ENCODE measurements at places on chromosomes 2 and 18.

DNA sequence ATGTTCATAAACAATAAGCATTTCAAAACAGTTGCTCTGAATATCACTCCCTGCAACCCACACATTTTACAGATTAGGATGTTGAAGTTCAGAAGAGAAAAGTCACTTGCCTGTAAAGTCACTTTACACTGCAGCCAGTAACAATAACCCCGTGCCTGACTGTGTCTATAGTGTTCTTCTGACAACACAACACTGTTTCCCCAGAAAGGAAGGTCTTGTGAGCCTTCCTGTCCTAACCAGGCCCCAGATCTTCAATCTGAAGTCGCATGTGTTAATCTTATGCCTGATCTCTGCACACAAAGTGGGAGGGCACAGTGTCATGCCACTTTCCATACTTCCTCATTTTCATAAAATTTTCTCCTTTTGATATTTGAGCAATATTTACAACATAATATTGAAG lies 120.2 kb downstream of the FEZ2 start:
- DNase-seq = no peak

GRCh38 chr2:8528863-8529262 lies 153.0 kb upstream of the ID2 start:
- DNase-seq = no peak

- peak; percentile 28 for DNase-seq
Observed at GRCh38 chr2:67283641-67284040, 113.5 kb upstream of the ETAA1 start.

GRCh38 chr18:11728249-11728648 lies 39.2 kb downstream of the GNAL start:
- DNase-seq = peak; percentile 4

GRCh38 chr18:934518-935133 lies 30.0 kb downstream of the ADCYAP1 start:
- no peak for DNase-seq

DNA sequence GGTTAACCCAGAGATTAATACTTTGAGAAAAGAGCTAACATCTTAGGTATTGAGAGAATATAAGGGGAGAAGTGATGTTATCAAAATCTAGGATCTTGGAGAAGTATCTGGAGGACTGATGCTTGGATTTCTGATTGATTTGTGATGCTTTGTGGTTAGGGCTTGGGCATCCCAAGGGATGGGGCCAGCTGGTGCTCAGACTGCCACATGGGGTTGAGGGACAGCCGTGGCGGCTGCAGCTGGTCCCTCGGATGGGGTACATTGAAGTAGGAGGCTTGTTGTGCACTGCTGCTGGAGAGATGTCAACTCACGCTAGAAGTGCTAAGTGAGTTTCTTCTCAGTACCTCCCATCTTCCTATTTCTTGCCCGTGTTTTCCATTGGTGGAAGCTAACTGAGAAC lies 22.4 kb downstream of the HRH4 start:
- no peak for DNase-seq

DNA sequence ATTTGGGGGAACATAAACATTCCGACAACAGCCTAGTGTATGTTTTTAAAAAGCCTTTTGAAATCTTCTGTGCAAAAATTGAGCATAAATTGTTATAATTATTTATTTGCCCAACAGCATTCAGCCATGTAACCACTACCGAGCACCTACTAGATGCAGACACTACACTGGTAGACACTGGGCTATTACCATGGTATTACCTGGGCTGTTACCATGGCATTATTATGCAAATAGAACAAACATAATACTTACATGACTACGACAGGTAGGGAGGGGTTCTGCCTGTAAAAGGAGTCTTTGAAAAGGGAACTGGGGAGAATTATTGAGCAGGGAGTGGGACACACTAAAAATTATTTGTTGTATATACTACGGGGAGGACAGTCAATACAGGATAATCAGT lies 116.4 kb downstream of the MREG start:
- no peak for DNase-seq

DNA sequence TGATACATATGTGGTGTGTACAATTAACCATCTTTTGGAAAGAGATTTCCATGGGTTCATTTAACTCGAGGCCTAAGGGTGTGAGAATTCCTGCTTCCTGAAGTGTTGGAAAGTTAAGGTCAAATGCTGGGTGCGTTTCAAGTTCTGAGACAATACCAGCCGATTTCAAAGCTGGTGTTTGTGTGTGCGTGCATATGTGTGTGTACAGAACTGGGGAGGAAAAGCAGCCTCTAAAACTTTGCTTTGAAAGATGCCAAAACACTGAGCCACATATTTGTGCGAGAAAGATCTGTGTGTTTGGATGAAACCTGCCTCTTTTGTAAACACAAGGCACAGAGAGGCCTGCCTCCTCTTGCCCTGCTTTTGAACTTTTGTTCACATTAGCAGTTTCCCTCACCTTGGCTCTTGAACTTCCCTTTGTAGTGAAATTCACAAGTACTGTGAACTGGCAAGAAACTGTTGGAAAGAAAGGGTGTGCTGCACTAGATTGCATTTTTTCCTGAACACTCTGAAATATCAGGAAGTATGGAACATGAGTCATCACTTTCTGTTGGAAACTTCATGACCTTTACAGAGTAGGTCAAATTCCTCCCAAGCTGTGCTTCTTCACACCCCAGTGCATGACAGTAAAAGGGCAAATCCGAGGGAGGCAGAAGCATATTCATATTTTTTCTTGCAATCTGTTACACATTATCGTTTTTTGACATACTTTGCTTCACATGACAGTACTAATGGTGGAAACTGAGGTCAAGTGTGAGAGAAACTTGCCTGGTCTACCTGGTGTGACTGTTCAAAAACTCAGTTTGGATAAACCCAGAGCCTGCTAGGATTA lies 20.0 kb upstream of the CAVIN2 start:
- DNase-seq = peak; percentile 96

DNA sequence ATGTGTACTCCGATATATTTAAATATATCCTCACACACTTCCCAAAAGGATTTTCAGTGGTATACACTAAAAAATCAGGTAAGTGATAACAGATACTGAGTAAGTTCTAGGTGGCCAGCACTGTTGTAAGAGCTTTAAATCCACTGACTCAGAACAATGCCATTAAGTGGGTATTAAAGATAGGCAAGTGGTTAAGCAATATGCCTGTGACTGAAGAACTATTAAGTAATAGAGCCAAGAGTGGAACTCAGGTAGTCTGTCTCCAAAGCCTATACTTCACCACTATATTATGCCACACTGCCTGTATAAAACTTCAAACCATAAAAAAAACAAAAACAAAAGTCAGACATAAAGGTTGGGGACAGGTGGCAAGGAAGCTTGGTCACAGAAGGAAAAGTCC lies 37.2 kb downstream of the THUMPD2 start:
- peak; percentile 18 for DNase-seq

DNA sequence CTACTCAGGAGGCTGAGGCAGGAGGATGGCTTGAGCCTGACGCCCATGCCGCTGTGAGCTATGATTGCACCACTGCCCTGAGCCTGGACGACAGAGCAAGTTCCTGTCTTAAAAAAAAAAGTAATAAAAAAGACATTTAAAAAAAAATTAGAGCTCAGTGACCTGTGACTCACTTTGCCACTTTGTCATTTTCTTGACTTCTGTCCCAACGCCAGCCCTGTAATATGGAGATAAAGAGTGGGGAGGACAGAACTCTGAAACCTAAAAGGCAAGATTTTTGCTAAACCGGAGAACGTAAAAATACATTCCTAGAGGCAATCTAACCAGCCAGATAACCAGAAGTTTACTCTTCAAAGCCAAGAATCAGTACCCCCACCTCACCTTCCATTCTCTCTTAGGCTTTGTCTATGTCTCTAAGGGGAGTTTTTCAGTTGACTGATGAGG lies 49.0 kb downstream of the PRKRA start:
- no peak for DNase-seq

DNA sequence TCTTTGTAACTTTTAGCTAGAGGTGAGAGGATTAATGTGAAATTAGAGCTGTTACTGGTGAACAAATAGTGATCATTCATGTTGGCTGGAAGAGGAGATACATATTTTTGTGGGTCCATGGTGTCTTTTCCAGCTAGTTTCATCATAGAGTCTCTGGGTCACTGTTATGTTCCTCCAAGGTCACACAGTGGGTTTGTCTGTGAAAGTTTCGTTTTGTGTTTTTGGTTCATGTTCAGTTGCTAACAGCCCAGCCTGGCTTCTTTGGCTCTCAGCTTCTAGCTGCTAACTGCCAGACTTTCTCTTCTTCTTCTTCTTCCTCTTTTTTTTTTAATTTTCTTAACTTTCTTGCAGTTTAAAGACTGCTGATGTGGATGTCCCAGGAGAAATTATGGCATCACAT lies 480.0 kb upstream of the SYT4 start:
- no peak for DNase-seq

- no peak for DNase-seq
Observed at GRCh38 chr2:195105581-195105980, 551.4 kb upstream of the SLC39A10 start.

DNA sequence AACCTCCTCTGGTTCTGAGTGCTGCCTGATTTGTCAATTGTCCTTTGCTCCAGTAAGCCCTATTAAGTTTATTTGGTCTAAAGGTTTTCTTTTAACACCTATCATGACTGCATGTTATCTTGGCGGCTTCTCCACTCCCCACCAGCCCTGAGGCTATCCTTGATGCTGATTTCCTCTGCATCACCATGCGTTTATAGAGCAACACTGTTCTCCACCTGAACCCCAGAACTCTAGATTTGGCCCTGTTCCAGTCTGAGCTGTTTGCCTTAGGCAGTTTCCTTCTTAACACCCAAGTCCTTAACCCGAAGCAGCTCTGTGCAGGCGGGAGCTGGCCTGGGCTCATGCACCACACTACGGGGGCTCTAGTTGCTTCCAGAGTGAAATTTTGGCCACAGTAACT lies 98.2 kb upstream of the NPAS2 start:
- no peak for DNase-seq

DNA sequence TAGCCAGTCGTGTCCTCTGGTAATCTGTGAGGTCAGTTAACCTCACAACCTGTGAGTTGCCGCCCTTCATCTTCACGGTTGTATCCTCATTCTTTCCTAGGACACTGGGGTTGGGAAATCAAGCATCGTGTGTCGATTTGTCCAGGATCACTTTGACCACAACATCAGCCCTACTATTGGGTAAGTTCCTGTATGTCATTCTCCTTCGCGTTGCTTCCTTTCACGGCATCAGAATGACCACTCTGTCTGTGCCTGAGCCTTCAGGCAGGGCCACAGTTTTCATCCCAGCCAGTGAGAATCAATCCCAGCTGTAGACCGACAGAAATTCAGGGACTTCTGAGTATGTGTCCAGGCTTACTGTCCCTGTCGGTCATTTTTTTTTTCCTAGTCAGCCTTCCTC lies 67.1 kb downstream of the RAB31 start:
- peak; percentile 37 for DNase-seq

- DNase-seq = no peak
Observed at GRCh38 chr2:21376864-21377263, 253.1 kb downstream of the TDRD15 start.

GRCh38 chr2:96945014-96945413 lies 41.4 kb downstream of the FAM178B start:
- DNase-seq = no peak

GRCh38 chr18:54558609-54559585 lies 32.1 kb upstream of the DYNAP start:
- peak; percentile 21 for DNase-seq

- no peak for DNase-seq
Observed at GRCh38 chr2:174594456-174594855, 3.1 kb downstream of the WIPF1 start.

GRCh38 chr2:130319536-130319935 lies 23.2 kb upstream of the IMP4 start:
- DNase-seq = no peak

DNA sequence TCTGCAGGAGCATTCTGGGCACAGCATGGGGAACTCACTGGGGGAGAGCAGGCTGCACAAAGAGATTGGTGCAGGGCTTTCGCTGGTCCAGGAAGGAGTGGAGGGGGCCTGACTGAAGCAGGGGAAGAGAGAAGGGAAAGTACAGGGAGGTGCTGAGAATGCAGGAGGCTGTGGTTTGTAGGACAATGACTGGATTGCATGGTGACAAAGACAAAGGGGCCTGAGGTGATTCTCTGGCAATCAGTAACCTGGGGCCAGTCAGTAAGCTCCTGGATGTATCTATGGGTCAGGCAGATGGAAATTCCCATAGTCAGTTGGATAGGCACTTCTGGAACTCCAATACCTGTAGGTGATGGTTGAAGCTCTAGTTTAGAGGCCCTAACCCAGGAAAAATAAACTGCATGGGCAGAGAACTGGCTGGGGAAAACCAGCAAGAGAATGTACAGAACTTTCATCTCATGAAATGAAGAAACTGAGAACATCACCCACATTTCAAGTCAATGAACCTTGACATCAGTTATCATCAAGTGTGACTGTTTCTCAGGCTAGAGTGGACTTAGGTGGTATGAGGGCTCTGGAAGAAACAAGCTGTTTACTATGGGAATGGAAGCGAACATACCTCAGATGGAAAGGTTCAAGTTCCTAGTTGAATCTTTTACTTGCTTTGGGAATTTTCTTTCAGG lies 193.2 kb downstream of the TPGS2 start:
- no peak for DNase-seq

GRCh38 chr2:32752205-32752604 lies 124.4 kb downstream of the TTC27 start:
- peak; percentile 58 for DNase-seq

GRCh38 chr2:222613715-222614331 lies 42.1 kb downstream of the FARSB start:
- DNase-seq = peak; percentile 62

DNA sequence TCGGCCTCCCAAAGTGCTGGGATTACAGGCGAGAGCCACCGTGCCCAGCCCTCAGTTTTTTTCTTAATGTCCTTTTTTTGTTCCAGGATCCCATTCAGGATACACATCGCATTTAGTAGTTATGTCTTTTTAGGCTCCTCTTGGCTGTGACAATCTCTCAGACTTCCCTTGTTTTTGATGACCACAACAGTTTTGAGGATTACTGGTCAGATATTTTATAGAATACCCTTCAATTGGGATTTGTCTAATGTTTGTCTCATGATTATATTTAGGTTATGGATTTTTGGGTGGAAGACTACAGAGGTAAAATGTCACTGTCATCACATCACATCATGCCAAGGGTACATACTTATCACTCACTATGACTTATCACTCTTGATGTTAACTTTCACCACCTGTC lies 46.7 kb downstream of the SCN3A start:
- no peak for DNase-seq

DNA sequence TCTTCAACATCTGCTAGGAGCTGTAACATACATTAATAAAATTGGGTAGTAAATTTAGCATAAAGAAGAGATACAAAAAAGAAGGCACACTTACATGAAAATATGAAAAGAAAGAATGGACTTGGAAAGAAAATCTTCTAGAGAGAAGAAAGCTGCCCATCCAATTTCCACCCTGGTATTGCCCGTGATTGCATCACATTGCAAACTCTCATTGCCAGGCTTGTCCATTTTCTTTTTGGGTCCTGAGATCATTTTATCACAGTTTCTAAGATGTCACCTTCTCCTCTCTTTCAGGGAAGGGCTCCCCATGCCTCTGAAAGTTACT lies 321.5 kb downstream of the RND3 start:
- no peak for DNase-seq

DNA sequence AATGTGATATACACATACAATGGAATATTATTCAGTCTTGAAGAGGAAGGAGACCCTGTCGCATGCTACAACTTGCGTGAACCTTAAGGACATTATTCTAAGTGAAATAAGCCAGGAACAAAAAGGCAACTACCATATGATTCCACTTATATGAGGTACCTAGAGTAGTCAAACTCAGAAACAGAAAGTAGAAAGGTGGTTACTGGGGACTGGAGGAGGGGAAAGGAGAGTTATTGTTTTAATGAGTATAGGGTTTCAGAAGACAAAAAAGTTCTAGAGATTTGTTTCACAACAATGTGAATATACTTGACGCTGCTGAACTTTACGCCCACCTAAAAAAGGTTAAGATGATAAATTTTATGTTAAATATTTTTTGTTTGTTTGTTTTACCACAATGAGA lies 47.0 kb downstream of the CXCR4 start:
- no peak for DNase-seq
